ENCODE measurements at places on chromosomes 3 and 15.

DNA sequence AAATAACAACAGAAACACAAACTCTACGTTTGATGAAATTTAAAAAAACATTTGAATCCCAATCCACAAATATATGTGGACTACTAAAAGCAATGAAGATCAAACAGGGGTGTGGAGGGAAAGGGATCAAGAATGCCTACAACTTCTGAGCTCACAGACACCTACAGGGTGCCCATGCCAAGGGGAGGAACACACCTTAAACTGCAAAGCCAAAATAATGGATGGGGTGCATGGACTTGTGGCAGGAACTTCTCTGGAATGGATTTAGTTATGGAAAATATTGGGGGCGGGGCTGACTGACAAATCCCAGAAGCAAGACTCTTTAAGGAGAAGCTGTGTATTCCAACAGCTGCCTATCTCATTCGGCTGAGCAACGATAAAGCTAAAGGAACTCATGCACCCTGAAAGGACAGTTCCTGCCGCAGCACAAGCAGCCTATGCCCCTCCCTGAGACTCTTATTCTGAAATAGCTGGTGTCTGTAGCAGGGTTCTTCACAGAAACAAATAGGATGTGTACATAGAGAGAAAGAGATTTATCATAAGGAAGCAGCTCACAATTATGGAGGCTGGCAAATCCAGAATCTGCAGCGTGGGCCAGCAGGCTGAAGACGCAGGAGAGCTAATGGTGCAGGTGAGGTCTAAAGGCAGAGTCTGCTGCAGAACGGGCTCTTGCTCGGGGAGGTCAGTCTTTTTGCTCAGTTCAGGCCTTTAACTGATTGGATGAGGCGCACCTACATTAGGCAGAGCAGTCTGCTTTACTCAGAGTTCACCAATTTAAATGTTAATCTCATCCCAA lies 24.5 kb upstream of the PLA2G4D start:
- no peak for DNase-seq

DNA sequence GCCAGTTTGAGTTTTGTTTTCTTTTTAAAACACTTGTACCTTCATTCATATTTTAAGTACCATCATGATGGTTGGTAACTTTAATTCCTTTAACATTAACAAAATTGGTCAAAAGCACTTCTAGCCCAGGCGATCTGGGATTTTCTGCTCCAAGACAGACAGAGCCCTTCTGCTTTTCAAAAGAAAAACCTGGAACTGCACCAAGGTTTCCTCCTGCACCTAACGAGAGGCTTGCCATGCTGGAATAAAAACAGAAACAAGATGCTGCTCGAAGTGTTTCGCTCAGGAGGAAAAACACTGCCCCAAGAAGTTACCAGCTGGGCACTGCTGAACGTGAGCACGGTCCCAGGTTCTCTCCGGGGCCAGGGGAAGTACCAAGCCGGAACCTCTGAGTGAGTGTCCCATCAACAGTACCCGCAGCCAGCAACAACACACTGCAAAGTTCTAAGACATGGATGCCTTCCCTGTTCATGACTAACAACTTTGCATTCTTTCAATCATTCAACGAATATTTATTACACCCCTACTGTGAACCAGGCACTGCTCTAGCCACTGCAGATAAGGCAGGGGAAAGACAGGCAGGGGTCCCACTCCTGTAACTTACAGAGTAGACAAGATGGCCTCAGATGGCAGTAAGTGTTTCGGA lies 98.8 kb downstream of the XXYLT1 start:
- DNase-seq: no peak

DNA sequence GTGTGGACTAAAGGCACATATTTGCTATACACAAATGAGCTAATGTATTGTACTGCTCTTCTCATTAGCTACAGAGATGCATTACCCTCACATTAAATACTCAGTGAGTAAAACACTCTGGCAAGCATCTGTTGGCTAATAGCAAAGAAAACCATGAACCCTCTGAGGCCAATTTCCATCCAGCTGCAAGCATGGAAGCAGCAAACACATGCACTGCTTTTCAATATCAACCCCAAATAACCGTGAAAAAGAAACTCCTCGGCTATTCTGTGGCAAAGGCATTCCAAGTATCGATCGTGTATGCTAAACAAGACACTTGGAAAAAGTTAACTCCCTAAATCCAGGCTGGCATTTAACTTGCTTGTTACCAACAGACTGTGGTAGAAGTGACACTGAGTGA lies 67.0 kb downstream of the PEAK1 start:
- no peak for DNase-seq

DNA sequence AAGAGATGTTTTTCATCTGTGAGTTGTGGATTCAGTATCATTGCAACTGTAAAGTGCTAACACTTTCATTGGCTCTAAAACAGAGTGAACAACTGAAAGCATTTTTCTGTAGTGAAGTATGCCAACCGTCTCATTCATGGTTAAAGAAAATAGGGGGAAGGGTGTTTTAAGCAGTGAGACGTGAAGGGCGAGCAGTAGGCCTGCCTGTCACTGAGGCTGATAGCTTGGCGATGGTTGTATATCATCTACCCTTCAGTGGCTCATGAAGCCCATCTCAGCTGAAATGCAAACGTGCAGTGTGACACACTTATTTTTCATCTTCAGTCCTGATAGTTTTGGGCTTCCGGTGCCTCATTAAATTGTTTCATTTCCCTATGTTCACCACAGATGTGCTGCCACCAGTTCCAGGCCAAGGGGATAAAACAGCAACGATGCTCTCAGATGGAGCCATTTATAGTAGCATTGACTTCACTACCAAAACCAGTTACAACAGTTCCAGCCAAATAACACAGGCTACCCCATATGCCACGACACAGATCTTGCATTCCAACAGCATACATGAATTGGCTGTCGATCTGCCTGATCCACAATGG lies 562.0 kb downstream of the ROBO2 start:
- no peak for DNase-seq

GRCh38 chr3:8474991-8475390 lies 26.6 kb upstream of the LMCD1 start:
- no peak for DNase-seq

- DNase-seq: peak; percentile 92
Measured at GRCh38 chr15:67120839-67121643, 55.6 kb downstream of the SMAD3 start.

- DNase-seq: no peak
Measured at GRCh38 chr15:67575039-67575502, 32.6 kb downstream of the MAP2K5 start.

DNA sequence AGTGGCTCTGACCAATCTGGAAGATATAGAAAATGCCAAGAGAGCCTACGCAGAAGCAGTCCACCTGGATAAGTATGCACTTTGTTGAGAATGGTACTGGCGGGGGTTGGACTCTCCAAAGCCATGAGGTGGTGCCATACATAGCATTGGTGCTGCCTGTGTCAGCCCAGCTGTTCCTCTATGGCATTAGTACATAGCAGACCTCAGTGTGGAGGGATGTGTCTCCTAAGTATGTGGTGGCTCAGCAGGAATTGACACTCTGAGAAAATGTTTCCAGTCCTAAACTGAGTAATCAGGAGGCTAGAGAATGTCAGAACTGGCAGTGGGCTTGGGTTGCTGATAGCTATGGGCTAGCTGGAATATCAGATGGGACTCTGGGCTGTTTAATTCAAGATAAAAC lies 48.4 kb downstream of the ADPGK start:
- DNase-seq: no peak

DNA sequence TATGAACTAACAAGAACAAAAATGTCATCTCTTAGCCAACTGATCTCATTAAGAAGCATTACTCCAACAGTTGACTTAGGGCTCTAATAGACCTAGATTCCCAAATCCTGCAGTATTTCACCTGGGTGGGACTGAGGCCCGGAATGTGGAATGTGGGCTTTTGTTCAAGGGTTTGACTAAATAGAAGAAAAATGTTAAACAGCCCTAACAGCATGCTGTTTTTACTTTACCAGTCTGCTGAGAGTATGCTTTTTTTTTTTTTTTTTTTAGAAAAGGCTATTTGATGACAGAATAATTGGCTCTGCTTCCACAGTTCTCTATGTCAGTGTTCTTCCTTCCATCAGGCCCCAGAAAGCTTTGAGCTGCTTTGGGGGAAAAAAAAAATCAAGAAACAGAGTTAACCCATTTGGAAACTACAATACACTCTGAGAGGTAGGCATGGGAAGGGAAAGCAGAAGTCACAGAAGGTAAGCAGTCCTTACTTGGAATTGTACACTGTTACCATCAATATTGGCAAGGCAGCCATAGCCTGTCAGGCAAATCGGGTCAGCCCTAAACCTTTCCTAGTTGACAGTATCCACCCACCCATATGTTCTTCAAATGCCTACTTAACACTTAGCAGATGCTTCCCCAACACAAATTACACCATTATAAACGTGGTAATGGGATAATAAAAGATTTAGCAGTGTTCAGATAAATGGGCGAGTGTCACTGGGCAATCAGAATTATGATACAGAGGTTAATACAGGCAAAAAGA lies 224.2 kb downstream of the CNTN3 start:
- DNase-seq: no peak

- no peak for DNase-seq
Measured at GRCh38 chr3:172137287-172138192, 98.2 kb downstream of the FNDC3B start.

DNA sequence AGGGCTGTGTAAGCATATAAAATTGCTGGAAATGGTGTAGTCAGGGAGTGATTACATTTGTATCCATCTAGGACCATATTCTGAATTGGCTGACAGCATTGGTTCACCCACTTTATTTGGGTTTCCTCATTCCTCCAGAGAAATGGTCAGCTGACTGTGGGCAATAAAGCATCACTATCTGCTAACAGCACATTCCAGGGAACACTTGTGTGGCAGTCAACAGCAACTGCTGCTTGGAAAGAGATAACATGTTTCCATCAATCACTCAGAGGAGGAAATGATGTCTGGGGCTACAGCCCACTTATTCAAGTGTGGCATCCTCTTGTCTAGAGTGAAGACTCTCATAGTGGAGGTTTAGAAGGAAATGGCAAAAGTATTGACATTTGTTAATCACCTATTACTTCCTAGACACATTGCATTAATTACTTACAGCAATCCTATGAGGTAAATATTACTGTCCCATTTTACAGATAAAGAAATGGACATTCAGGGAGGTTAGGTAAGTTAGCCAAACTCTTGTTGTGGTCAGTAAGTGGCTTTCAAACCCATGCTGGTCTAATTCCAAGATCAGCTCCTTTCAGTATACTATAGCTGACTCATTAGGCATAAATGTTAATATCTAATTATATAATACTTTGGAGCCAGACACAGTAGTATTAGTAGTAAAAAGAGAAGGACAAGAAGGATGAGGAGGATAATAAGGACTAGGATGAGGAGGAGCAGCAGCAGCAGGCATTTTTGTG lies 247.8 kb downstream of the ALCAM start:
- no peak for DNase-seq

- no peak for DNase-seq
Measured at GRCh38 chr3:140386357-140387100, 291.3 kb upstream of the TRIM42 start.

GRCh38 chr3:101829437-101829830 lies 19.9 kb upstream of the NFKBIZ start:
- no peak for DNase-seq

- no peak for DNase-seq
Measured at GRCh38 chr3:156661155-156661554, 13.2 kb upstream of the TIPARP start.

- peak; percentile 90 for DNase-seq
Measured at GRCh38 chr3:4977001-4977852, 2.0 kb upstream of the BHLHE40 start.

GRCh38 chr3:52204337-52205073 lies 6.5 kb downstream of the ALAS1 start:
- DNase-seq: no peak

GRCh38 chr3:7879572-7879971 lies 622.1 kb upstream of the LMCD1 start:
- DNase-seq: no peak

- no peak for DNase-seq
Measured at GRCh38 chr3:108359011-108359410, 62.7 kb downstream of the HHLA2 start.

- no peak for DNase-seq
Measured at GRCh38 chr15:38709196-38709595, 144.6 kb upstream of the RASGRP1 start.

- no peak for DNase-seq
Measured at GRCh38 chr3:77466562-77467115, 426.7 kb downstream of the ROBO2 start.

DNA sequence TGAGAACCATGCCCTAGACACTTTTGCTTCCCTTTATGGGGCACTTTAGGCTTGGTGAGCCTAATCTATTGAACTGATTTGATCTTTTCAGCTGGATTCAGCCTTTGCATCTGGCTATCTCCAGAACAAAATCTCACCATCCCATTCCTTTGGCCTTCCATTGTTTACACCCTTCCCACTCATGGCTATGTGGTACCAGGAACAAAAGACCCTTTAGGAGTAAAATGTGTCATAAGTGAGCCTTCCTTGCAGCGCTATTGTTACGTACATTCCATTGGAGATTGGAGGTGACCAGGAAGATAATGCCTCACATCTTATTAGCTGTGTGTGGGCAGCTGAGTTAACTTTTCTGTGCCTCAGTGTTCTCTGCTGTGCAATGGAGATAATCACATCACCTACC lies 188.4 kb downstream of the SATB1 start:
- DNase-seq: no peak

- no peak for DNase-seq
Measured at GRCh38 chr3:71910108-71910507, 125.2 kb upstream of the PROK2 start.

- DNase-seq: no peak
Measured at GRCh38 chr3:37386627-37387230, 212.3 kb upstream of the LRRFIP2 start.

DNA sequence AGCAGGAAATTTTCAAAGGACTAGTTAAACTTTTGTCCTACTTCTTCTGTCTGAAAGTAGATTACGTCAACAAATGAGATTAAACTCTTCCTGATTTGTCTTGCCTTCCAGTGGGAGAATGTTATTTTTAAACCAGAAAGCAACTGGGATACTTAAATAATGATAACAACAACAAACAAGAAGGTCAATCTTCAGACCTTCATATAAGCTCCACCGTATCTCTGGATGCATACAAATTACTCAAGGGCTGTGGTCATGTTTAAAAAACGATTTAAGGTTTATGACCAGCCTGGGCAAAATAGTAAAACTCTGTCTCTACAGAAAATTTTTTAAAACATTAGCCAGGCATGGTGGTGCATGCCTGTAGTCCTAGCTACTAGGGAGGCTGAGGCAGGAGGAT lies 145.3 kb upstream of the NPHP3 start:
- DNase-seq: no peak

- DNase-seq: no peak
Measured at GRCh38 chr15:78681281-78682003, 40.4 kb upstream of the CHRNB4 start.

- peak; percentile 63 for DNase-seq
Measured at GRCh38 chr3:197736010-197736490, 654 bp downstream of the RUBCN start.

GRCh38 chr3:126127452-126127851 lies 43.5 kb upstream of the SLC41A3 start:
- no peak for DNase-seq

DNA sequence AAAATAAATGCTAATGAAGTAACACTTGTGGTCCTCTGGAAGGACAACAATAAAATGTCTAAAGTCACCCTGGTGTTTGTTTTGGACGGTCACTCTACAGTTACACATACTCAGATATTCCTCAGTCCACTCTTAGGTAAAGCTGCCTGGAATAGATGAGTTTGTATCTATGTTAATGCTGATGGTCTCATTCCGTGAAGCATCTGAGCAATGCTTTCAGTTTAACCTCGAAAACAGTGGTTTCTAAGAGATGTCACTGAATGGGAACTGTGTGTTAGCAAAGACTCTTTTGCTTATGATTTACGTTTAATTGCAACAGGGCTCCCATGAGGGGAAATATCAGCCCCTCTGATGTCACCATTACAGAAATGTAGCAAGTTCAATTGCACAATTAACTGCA lies 49.1 kb downstream of the FBN1 start:
- DNase-seq: no peak

GRCh38 chr3:34388830-34389229 lies 590.4 kb downstream of the PDCD6IP start:
- no peak for DNase-seq
